ENCODE measurements at places on chromosomes 2 and 18. TPM values are rescaled to one million over a fixed set of nuclear protein-coding genes. Genes with fewer than 3 reads are reported as not detected.

ALPI gene
- not detected for total RNA-seq

CAD gene
- total RNA-seq, result 41.7 TPM

GPR35 gene
- total RNA-seq, result 0.33 TPM

TUBA3E gene
- not detected for total RNA-seq

SERPINB3 gene
- not detected for total RNA-seq

SULT1C4 gene
- 20.1 TPM for total RNA-seq

SP5 gene
- total RNA-seq, result under 0.01 TPM

CABLES1 gene
- total RNA-seq, result 103 TPM

OR6B2 gene
- not detected for total RNA-seq

CXCR1 gene
- not detected for total RNA-seq

MAP3K19 gene
- total RNA-seq, result not detected

SOS1 gene
- 25.6 TPM for total RNA-seq

SCYGR6 gene
- total RNA-seq, result not detected

HOXD13 gene
- not detected for total RNA-seq

TCF23 gene
- not detected for total RNA-seq

SPC25 gene
- total RNA-seq, result 6.4 TPM

HRH4 gene
- 0.10 TPM for total RNA-seq

EFEMP1 gene
- 6,170 TPM for total RNA-seq

Measured in vein endothelial cell (primary cell).